ENCODE measurements at places on chromosomes 6 and 20.

GRCh38 chr6:64023693-64024092, 388.1 kb downstream of the PHF3 start:
- DNase-seq, result no peak

DNA sequence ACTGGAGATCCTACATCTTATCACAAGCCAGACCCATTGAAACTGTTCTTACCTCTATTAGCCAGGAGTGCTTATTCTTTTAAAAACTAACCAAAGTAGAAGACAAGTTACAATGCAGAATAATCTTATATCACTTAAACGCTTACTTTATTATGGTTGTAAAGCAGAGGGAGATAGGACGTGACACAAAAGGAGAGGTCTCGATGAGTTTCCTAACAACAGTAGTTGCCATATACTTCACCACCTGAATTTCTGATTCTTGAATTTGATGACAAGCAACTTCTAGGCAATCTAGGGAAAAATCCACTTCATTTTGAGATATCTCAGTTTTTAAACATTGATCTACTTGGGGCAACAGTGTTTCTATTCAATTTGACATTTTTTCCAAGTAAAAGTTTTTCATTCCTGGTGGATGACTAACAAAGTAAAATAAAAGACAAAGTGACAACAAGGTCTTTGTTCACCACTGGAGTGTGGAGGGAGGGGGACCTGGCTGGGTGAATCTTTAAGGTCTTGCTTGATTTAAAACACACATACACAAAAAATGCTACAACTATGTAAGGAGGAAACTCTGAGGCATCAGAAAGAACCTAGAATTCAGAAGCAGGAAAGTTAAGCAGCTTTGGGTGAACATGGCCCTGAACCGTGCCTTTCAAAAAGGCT, 110.9 kb downstream of the SMLR1 start:
- DNase-seq, result no peak

DNA sequence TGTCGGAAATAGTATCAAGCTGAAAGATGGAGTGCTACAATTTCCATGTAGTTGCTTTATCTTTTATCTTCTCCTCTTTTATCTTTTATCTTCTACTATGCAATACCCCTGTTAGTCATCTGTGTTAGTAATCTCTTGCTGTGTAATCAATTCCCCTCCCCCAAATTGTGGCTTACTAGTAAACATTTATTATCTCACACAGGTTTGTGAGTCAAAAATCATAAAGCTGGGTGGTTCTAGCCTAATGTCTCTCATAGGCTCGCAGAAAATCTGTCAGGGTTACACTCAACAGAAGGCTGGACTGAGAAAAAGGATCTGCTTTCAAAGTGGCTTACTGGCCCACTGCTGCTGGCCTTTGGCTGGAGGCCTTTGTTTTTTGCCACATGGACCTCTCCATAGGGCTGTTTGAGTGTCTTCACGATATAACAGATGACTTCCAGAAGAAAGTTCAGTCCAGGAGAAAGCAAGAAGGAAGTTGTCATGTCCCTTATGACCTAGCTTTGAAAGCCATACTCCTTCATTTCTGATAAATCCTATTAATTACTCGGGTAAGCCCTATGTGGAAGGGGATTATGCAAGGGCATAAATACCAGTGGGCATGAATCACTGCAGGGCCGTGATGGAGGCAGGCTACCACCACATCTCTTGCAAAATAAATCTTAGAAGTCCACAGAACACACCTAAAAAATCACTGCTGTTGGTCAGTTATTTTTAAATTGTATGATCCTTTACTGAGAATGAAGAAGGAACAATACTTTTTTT, 24.5 kb upstream of the PTCHD4 start:
- peak; percentile 28 for DNase-seq

- no peak for DNase-seq
Measured at GRCh38 chr20:9397928-9398327, 116.5 kb upstream of the LAMP5 start.

DNA sequence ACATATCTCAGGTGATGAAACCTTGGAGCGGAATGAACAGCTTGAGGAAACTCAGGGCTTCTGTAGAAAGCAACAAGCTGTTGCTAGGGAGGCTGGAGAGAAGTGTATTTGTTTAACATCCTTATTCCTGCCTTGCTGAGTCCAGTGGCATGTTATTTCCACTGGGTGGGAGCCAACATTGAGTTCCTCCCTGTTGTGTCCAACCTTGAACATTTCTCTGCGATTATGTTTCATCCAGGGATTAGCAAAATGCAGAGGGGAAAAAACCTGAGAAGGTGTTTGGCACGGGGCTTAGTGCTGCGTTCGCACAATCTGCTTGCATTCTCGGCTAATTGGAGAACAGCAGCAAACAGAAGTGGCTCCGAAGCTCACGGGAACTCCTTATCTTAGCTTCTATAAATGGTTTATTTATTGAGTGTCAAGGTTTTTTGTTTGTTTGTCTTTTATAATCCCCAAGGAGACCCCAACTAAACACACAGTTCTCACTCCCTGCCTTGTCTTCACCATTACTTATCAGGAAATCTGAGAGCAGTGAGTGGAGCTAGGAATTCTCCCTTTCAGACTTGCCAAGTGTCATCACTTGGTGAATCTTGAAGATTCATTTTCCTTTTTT, 412.8 kb downstream of the CDC5L start:
- peak; percentile 63 for DNase-seq

DNA sequence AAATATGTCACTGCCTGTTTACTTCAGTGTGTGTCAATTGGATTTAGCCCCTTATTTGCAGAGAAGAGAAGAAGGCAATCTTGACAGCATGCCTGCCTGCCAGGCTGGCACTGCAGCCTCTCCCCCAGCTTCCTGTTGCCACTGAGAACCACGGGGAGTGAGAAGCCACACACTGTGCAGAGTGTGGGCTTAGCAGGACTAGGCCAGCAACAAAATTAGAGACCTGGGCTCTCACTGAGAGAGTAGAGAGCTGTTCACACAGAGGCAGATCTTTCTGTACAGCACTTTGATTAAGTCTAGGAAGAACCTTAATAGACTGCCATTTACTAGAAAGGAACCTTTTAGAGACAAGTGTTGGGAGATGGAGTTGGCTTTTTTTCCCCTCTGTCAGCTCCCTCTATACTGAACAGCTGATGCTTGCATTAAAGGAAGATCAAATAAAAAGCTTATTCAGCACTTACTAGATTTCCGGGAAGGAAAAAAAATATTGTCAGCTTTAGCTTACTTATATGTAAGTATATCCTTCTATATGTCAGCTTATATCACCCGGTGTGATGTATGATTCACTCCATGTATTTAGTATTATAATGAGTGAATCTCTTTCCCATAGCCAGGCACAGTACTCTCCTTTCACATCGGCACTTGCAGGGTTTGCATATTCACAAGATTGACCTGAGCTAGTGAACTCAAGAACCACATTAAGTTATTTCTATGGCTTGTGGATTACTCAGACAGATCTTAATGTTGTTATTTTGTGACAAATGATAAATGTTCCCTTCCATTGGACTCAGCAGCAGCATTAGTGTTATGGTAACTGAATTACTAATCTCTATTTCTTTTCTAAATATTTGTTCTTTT, 851.0 kb upstream of the EPHA7 start:
- no peak for DNase-seq

- no peak for DNase-seq
Measured at GRCh38 chr6:90074161-90074850, 180.0 kb downstream of the GJA10 start.

GRCh38 chr6:20028143-20028542, 184.1 kb downstream of the MBOAT1 start:
- DNase-seq, result peak; percentile 32

DNA sequence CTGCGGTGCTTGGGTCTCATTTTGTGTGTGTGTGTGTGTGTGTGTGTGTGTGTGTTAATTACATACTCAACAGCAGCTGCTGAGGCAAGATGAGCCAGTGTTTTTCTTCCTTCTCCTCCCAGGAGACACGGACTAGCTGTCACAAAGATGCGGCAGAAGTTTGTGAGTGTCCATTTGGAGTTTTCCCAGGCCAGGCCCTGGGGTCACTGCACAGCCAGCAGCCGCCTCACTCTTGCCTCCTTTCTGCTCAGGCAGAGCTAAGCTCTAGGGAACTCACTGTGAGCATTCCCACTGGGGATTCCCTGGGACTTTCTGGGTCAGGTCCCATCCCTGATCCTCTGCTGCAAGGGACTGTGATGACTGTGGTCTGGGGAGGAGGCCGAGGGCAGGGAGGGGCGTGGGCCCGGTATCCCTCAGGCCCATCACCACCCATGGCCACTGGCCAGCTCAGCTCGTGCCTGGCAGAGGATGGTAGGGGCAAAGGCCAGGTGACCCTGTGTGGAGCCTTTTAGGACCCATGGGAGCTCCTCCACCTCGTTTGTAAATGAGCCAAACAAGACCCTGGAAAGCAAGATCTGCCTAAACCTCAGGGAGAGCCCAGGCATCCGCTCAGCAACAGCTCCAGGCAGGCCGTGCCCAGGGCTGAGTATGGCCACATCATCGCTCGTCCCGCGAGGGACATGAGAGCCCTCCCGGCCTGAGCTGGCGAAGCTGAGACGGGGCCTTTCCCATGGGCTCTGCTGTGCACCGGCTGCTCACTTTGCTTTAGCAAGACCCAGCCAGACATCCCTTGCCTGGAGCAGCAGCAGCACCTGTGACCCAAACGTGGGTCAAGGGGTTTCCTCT, 102.0 kb downstream of the PSMB1 start:
- no peak for DNase-seq

- no peak for DNase-seq
Measured at GRCh38 chr6:43077981-43078511, 1.9 kb downstream of the PTK7 start.

DNA sequence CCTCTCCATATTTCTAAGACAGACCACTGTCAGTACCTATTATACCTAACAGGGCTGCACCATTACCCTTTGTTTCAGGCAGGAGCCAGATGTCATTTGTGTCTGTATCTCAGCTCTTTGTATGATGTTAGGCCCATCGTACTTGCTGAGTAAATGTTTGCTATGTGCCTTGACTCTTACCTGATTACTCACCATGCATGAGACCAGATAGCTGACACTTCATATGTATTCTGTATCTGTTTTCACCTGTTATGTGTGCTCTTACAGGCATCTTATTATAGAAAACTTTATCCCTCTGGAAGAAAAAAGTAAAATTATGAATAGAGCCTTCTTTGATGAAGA, 31.7 kb upstream of the ASXL1 start:
- DNase-seq, result peak; percentile 33

DNA sequence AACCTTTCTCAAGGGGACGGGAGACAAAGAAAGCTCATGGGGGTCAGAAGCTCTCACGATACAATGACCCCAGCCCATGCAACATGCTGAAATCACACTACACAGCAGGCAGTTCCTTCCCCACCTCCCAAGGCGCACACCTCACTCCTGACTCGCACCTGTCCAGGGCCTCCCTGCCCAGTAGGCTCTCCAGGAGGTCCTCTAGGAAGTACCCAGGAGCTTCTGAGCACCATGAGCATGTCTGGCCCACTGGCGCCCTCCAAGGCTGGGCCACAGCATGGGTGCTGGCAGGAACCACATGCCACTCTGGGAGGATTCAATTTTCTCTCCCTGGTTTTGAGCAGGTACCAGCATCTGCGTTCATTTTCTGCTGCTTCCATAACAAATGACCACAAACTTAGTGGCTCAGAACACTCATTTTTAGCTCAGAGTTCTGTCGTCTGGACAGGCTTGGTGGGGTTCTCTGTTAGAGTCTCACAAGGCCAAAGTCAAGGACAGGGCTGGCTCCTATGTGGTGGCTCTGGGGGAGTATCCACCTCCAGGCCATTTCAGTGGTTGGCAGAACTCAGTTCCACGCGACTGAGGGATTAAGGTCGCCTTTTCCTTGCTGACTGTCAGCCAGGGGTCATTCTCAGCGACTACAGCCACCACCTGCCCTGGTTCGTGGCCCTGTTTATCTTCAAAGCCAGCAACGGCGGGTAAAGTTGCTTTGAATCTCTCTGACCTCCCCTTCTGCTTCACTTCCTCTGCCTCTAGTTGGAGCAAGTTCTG, 32.7 kb downstream of the ACSS1 start:
- no peak for DNase-seq

- peak; percentile 48 for DNase-seq
Measured at GRCh38 chr20:38601216-38602184, at the start of gene ARHGAP40. ARHGAP40 (plus strand) TSS chr20:38601809.

- DNase-seq, result no peak
Measured at GRCh38 chr6:162873537-162873936, 145.8 kb downstream of the PACRG start.

DNA sequence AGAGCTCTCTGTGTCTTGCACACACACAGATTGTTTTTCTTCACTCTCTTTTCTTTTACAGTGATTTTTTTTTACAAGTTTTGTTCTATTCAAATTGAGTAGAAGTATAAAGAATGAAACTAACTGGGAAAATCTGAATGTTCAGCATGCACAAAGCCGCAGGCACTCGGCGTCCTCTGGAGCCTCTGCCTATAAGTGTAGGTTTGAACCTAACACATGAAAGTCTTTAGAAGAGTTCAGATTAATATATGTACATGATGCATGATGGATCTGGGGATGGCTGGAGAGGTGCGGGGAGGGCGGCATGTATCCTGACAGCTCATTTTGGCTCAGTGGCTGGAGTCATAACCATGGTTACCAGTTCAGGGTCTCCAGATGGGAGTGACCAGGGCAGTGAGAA, 301.1 kb upstream of the CDH4 start:
- DNase-seq, result no peak

GRCh38 chr6:19036196-19036555, 649.0 kb downstream of the RNF144B start:
- no peak for DNase-seq

- no peak for DNase-seq
Measured at GRCh38 chr20:61968036-61968810, 97.5 kb downstream of the TAF4 start.
